Hypothalamus (tissue), 51 donors: ENCODE measurements at places on chromosomes 3 and 15.

- no peak for DNase-seq
Measured at GRCh38 chr3:18778094-18778493, 353.0 kb upstream of the SATB1 start.

DNA sequence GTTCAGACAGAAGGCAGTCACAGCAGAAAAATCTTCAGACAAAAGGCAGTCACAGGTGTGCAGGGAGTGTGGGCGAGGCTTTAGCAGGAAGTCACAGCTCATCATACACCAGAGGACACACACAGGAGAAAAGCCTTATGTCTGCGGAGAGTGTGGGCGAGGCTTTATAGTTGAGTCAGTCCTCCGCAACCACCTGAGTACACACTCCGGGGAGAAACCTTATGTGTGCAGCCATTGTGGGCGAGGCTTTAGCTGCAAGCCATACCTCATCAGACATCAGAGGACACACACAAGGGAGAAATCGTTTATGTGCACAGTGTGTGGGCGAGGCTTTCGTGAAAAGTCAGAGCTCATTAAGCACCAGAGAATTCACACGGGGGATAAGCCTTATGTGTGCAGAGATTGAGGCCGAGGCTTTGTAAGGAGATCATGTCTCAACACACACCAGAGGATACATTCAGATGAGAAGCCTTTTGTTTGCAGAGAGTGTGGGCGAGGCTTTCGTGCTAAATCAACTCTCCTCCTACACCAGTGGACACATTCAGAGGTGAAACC lies 27.6 kb downstream of the ZNF589 start:
- DNase-seq: no peak

DNA sequence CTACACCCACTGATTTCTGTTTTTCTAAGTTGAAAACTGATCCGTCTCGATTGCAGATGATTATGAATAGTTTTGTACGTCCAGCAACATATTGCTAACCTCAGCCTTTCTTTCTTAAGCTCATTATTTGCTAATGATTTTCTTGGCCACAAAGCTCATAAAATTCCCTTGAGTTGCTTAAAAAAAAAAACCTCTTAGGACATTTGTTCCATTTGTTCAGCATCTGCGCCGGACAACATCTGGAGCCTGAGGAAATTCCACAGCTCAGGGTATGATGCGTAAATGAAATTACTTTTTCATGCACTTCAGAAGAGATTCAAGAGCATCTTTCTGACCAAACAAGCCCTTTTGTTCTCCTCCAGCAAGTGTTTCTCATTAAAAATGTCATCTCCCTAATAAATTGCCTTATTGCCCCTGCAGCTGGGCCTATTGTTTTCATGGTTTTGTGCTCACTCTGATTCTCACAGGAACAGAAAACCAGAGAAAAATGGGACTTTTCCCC lies 249.1 kb upstream of the MCTP2 start:
- no peak for DNase-seq

DNA sequence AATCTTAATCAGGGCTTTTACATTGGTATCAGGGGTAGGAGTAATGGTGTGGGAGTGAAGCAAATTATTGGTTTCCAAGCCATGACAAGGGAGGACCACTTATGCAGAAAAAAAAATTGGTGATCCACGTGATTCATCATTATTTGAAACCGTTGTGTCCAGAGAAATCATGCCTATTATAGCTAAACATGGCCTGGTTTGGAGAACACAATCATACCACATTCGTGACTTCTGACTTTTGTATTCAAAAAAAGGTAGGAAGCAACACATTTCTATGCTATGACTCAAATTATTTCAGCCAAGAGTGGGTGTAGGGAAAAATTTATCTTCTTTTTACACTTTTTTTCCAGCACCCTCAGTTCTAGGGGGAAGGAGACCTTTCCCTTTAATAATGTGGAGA lies 924.3 kb upstream of the GBE1 start:
- DNase-seq: no peak

- DNase-seq: no peak
Measured at GRCh38 chr15:96160269-96160668, 170.2 kb upstream of the NR2F2 start.

DNA sequence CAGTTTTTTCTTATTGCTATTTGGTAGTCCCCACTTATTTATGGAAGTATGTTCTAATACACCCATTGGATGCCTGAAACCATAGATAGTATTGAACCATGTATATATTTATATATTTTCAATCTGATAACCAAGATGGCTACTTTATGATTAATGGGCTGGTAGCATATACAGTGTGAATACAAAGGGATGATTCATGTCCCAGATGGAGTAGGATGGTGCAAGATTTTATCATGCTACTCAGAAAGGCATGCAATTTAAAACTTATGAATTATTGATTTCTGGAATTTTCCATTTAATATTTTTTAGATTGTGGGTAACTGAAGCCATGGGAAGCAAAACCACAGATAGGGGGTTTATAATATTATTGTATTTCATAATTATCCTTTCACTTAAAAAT lies 35.2 kb downstream of the AP4E1 start:
- DNase-seq: no peak

GRCh38 chr3:20909511-20909910 lies 723.5 kb upstream of the SGO1 start:
- DNase-seq: no peak

DNA sequence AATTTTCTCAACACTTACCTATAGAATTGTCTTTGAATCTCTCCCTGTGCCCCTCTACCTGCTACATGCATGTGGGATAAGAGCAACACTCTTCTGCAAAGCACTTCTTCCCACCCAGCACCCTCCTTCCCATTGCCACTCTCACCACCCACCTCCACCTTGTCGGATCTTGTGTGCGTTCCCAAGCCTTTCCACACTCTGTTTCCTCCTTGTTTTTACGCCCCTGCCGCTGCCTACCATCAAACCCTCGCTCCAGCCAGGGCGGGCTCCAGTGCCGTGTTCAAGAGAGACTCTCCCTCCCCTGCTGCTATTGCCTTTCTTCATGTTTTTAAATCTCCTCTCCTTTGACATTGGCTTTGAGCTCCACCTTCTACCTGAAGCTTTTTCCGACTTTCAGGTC lies 40.2 kb downstream of the ABHD17C start:
- no peak for DNase-seq

DNA sequence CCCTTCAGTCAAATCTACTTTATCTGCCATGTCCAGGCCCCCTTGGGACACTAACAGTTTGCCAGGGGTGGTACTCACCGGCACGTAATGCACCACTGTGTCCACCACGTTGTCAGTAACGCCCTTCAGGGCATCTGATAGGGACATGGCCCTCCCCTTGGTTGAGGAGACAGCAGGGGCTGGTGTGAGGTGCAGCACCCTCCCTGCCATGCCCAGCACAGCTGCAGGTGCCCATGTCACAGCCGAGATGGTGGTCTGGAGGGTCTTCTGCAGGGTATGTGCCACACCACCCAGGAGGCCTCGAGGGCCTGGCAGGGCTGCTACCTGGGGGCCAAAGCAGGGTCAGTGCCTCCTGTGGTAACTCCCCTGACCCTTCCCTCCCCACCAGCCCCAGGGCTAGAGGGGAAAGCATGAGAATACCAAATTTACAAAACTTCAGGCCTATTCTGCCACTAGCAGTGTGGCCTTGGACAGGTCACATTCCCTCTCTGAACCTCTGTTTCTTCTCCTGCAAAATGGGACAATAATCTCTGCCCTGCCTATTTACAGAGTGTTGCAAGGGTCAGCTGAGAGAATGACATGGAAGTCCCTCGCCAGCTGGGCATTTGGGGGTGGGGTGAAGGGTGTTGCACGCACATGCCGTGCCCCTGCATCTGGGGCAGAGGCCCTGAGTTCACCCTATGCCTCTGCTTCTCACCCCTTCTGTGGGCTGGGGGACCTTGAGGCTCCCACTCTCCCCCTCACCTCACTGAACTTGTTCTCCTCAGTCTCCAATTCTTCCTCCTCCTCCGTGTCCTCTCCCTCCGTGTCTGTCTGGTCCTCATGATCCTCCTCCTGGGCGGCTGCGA lies 11.8 kb upstream of the KIF7 start:
- DNase-seq: no peak

GRCh38 chr3:38610934-38611333 lies 38.6 kb downstream of the SCN5A start:
- no peak for DNase-seq

DNA sequence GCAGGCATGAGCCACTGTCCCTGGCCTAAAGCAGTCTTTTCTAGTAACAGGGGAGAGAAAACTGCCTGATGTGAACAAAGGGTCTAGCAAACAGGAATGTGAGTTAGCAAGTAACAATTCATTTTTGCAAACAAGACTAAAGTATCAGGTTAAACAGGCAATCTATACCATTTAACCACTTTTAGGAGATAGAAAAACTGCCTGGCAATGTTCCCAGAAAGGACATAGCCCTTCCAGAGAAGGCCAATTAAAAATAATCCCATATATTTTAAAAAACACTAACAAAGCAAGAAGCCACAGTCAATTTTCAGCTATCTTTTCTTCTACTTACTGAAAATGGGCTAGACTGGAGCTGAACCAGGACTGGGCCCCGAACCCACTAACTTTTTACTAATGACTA lies 6.3 kb downstream of the RBSN start:
- no peak for DNase-seq

- DNase-seq: no peak
Measured at GRCh38 chr3:61030469-61031035, 220.7 kb downstream of the FHIT start.
